ENCODE measurements at places on chromosomes 3 and 15.

GRCh38 chr3:52056521-52056967 lies at the start of gene DUSP7:
DUSP7 (minus strand) TSS chr3:52056571; CDS start chr3:52056366, 205 bp downstream.
- DNase-seq: peak; percentile 78

DNA sequence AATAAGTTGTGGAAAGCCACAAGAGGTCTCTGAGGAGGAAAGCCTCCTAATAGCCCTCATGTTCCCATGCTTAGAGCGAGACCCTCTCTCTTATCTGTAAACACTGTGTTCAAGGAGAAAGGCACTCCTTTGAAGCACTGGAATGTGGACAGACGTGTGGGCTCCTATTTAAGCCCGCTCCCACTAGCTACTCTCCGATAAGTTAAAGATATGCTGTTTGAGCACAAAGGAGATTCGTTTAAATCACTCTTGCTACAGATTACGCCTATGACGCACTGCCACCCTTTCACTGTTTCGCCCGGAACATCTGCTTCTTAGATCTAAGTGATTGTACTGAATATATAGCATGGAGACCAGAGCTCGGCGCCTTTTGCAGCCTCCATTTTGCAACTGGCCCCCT lies 57.8 kb upstream of the FAM3D start:
- no peak for DNase-seq

GRCh38 chr15:49964551-49964950 lies 154.5 kb downstream of the ATP8B4 start:
- no peak for DNase-seq

DNA sequence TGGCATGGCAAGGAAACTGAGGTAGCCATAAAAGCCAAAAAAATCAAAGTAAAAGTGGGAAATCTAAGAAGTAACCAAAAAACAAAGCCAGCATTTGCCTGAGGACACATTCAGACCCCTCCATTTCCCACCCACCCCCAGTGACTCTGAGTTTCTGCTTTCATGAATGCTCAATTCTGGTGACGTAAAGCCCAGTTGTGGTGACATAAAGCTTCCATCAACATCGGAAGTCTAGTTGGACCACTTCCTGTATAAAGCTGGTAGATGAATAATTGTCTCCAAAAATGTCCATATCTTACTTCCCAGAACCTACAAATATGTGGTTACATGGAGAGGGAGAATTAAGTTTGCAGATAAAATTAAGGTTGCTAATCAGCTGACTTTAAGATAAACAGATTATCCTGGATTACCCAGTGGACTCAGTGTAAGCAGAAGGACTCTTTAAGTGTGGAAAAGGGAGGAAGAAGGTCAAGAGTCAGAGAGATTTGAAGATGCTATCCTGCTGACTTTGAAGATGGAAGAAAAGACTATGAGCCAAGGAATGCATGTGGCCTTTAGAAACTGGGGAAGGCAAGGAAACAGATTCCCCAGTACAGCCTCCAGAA lies 62.0 kb upstream of the ST3GAL6 start:
- no peak for DNase-seq

GRCh38 chr3:76387000-76387399 lies 601.7 kb upstream of the ZNF717 start:
- no peak for DNase-seq

- no peak for DNase-seq
Measured at GRCh38 chr3:191397771-191398170, 63.2 kb upstream of the PYDC2 start.

DNA sequence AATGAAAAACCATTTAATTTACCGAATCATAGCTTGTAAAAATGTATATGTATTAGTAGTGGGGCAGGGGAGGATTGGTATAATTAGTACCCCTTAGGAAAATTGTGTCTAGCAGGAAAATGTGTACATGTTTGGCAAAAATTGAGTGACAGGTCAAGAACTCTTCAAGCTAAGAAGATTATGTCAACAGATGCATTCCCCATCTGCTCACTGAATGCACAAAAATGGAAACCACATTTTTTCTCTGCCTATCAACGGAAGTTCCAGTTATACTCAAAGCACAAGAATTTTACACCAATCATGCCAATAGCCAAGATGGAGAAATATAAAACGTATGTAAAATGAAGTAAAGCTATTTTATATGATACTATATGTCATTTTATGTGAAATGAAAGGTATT lies 377.8 kb downstream of the KCNH8 start:
- no peak for DNase-seq

DNA sequence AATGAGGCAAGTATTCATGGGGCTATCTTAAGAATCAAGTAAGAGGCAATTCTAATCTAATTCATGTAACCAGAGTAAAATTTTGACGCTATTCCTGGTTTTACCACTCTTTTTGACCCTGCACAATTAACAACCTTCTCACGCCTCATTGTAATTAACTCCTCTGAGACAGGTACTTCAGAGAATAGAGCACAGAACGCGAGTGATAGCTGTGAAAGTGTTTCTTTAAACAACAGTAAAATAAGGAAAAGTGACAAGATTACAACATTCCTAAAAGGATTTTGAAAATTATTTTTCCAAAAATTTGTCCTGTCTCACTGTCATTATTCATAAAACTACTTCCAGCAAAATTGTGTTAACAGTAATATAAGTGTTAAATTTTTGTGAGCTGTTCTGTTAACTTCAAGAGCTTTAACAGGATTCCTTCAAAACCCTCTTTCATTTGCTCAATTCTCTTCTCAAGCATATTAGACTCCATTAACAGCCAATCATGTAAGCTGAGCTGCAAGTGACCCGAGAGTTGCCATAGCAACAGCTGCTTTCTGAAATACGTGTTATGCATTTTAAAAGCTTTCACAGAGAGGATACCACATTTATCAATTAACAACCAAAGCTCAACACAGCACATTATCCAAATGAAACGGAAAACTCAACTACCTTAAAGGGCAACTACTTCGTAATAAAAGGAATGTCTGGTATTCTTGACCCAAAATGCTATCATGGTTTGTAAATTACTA lies 93.1 kb downstream of the STAG1 start:
- DNase-seq: no peak

- DNase-seq: no peak
Measured at GRCh38 chr3:126252373-126252772, 72.0 kb upstream of the ALDH1L1 start.

DNA sequence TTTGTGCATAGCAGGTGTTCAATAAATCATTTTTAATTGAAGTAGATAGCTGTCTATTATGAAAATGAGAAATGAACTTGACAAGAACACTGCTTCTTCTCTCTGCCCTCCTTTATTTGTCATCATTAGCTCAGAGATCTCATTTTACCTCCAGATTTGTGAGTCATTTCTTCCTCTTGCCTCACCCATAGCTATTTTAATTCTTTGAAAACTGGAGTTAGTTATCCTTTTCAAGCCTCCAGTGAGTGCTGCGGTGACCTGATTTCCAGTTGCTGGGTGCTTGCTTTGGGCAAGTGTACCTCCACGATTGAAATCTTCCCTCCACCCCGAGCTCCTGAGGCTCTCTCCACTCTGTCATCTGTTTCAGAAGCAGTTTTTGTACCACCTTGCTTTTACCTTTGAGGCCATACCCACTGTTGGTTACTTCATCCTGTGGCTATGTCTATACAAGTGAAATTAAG lies 114.6 kb downstream of the NFKBIZ start:
- DNase-seq: peak; percentile 46

DNA sequence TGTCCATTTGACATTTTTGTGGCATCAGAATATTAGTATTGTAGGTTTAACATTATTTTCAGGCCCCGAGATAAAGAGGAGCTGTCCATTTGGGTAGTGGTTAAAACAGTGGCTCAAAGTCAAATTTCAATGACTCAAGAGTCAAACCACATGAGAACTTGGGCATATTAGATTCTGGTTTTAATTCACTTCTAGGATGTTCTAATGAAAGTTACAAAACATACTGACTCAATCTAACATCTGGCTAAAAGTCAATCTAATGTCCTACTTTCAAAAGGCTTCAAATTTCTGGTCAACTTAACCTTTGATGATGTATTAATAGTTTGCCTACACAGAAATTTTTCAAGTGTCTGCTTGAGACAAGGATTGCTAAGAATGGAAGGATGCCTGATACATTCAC lies 112.4 kb downstream of the ABI3BP start:
- DNase-seq: no peak

- no peak for DNase-seq
Measured at GRCh38 chr3:67683522-67683921, 29.1 kb upstream of the SUCLG2 start.

- DNase-seq: no peak
Measured at GRCh38 chr3:98966862-98967546, 65.5 kb upstream of the DCBLD2 start.

DNA sequence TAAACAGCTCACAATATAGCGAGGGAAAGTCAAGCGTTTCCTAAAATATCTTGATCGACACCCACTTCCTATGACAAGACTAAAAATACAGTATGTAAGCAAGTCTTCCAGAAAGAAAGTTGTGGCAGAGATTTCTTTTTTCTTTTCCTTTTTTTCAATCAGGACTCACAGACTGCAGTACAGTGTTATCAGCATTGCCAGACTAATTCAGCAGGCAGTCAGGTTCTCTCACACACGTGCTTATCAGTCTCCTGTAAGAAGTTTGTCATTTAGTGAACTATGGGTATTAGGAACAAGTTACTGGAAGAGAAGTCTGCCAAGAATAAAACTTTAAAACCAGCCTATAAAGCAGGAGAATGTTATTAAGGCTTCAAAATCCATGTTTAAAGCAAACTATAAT lies 32.8 kb upstream of the ZNF385D start:
- no peak for DNase-seq

DNA sequence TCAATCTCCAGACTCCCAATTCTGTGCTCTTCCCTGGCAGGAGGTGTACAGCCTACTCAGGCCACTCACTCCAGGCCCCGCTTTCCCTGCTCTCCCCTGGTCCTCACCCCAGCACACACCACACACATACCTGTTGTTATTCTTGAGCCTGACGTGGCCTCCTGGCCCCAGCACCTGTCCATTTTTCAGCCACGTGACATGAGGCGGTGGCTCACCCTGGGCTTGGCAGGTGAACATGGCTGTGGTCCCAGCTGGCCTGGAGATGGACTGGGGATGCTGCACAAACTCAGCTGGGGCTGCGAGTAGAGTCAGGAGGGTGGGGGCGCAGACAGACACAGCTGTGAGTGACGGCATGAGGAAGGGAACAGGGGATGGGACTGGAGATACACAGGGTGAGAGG lies 27.3 kb downstream of the RNU5B-1 start:
- no peak for DNase-seq

DNA sequence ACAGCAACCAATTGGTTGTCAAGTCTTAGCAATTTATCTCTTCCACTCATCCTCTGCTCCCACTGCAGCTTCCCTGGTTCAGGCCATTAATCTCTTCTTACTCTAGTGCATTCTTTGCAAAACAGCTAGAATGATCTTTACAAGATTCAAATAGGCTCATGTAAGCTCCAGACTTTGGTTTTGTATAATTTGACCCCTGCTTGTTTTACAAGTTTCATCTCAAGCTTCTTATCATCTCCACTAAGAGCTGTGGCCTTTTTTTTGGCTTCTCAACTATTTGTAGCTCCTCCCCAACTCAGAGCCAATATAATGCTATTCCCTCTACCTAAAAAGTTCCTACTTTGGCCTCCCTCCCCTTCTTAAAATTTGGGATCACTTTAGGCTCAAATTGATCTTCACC lies 121.8 kb downstream of the GOLIM4 start:
- no peak for DNase-seq

DNA sequence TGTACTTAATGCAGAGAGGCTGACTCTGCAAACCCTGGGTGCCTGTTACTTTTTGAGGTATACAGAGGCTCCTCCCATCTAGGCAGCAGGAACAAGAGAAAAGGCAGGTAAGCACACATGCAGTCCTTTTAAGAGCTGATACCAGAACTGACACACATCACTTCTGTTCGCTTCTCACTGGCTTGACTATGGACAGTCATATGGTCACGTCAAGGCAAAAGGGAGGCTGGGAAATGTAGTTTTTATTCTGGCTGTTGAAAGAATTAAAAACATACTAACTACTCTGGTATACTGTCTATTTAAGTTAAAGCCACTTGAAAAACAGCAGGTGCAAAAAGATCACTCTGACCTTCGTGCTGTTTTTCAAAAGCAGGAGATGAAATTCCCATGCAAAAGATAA lies 218.3 kb downstream of the CTNNB1 start:
- no peak for DNase-seq

- DNase-seq: no peak
Measured at GRCh38 chr3:134373271-134374104, 759 bp downstream of the AMOTL2 start.

DNA sequence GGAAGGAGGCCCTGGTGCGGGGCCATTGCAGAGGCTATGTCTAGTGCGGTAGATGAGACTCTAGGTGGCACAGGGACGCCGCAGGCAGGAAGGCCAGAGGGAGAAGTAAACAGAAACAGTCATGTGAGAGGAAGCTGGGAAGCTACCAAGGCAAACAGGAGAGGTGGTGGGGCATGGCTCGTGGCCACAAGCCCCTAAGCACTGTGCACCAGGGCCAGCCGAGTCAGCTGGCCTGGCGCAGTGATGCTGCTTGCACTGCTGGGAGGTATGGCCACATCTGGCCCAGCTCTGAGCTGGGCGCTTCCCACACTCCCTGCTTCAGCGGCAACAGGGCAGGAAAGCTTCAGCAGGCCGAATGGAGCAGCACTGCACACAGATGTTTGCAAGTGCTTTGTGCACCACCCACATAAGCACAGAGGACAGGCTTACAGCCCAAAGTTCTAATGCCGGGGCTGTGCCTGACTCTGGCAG lies 76.6 kb downstream of the SRGAP3 start:
- no peak for DNase-seq

GRCh38 chr3:11622586-11623550 lies 20.8 kb downstream of the VGLL4 start:
- DNase-seq: no peak

- no peak for DNase-seq
Measured at GRCh38 chr15:90981681-90982080, 12.7 kb downstream of the PRC1 start.

- DNase-seq: no peak
Measured at GRCh38 chr3:59319442-59319841, 269.6 kb upstream of the CFAP20DC start.

- no peak for DNase-seq
Measured at GRCh38 chr3:86914670-86915069, 76.3 kb downstream of the VGLL3 start.

- DNase-seq: no peak
Measured at GRCh38 chr3:186444974-186445373, 82.9 kb upstream of the DGKG start.

- no peak for DNase-seq
Measured at GRCh38 chr3:52120556-52121463, 33.4 kb downstream of the POC1A start.

DNA sequence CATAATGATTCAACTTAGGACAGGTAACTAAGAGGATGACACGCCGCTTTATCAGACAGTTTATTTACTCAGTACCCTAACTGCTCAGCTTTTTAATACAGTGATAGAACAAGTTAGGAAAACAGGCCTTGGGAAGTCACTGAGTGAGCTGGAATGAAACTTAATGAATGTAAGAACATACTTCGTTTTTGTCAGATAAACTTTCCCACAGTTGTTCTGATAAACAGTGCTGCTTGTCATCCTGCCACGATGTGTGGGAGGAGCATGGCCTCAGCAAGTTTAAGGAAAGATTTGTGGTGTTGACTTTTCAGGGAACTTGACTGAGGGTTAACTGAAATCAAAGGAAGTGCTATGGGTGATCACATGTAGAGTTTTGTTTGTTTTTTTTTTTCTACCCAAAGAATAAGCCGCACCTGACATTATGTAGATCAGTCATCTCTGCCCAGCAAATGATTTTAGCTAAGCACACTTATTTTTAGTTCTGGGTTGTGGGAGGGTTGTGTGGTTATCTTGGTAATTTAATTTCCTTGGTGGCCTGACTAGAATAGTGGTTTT lies 5.6 kb upstream of the P2RY14 start:
- no peak for DNase-seq

Measured in stimulated activated CD8-positive, alpha-beta memory T cell treated with anti-CD3 and anti-CD28 coated beads, Interleukin-4, amount 100 ng/mL, for 48 hours (primary cell).